ENCODE measurements at places on chromosomes 16 and 17.

GRCh38 chr17:32755045-32755805 is 121.7 kb downstream of the MYO1D start:
- no peak for DNase-seq

GRCh38 chr17:57096472-57097202 is 11.6 kb downstream of the AKAP1 start:
- DNase-seq: no peak

GRCh38 chr16:67188323-67188722 is 1.6 kb downstream of the EXOC3L1 start:
- no peak for DNase-seq

GRCh38 chr17:66684261-66684660 is 150.7 kb upstream of the CACNG5 start:
- no peak for DNase-seq

DNA sequence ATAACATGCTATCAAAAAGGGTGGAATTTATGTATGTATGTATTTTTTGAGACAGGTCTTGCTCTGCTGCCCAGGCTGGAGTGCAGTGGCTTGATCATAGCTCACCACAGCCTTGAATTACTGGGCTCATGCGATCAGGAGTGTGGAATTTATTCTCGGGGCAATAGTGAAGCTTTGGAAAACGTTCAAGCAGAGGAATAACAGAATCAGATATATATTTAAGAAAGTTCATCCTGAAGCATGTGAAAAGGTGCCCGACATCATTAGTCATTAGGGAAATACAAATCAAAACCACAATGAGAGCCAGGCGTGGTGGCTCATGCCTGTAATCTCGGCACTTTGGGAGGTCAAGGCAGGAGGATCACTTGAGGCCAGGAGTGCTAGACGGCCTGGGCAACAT is 7.7 kb upstream of the ITGAE start:
- DNase-seq: no peak

DNA sequence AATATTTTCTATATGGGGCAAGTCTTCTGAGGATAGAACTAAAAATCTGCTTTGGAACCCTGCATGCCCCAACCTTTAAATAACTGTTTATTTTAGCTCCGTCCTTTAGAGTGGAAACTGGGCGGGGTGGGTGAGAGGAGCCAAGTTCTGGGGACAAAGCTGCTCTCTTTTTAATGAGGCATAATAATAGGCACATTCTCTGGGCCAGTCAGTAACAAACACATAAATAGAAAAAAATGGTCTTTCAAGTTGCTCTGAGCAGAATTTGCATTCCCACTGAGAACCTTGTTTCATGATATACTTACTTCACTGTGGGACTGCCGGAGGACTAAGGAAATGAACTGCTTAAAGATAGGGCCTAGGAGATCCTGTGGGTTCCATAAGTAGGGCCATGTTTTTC is 51.5 kb downstream of the KNOP1 start:
- no peak for DNase-seq

GRCh38 chr17:39123627-39124026 is 27.8 kb downstream of the PLXDC1 start:
- no peak for DNase-seq

GRCh38 chr17:44124118-44124438 is 637 bp upstream of the HDAC5 start:
- DNase-seq: no peak

- no peak for DNase-seq
Measured at GRCh38 chr17:979212-979538, 401 bp downstream of the NXN start.

GRCh38 chr16:70630960-70631745 is 15.2 kb upstream of the IL34 start:
- no peak for DNase-seq

DNA sequence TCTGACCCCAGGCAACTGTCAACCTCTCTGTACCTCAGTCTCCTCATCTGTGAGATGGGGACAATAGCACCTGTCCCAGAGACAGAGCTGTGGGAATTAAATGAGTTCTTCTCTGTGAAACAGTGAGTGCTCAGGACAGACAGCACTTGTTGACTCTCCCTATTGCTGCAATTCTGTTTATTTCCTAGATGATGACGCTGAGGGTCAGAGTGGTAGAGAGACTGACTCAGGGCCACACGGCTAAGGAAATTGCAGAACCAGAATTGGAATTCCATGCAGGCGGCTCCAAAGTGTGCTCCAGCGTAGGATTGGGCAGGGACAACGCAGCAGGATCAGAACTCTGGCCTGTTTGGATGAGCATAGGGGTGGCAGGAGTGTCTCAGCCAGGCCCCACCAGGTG is 302.2 kb downstream of the C16orf95 start:
- DNase-seq: no peak

GRCh38 chr17:20998571-20999043 is 44.2 kb downstream of the USP22 start:
- DNase-seq: no peak

- no peak for DNase-seq
Measured at GRCh38 chr16:8845699-8846298, 23.0 kb downstream of the CARHSP1 start.

GRCh38 chr17:6241996-6242395 is 171.8 kb downstream of the WSCD1 start:
- no peak for DNase-seq

DNA sequence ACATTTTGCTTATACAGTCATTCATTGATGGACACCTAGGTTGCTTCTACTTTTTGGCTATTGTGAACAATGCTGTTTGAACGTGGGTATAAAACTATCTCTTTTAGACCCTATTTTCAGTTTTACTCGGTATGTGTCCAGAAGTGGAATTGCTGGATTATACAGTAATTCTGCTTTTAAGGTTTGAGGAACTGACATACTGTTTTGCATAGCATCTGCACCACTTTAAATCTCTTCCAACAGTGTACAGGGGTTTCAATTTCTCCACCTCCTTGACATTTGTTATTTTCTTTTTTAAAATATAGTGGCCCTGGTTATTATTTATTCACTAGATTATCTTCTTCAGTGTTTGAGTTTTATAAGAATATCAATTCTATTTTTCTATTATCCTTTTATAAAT is 116.9 kb downstream of the USP22 start:
- no peak for DNase-seq
